ENCODE measurements at places on chromosomes 11 and 22.

DNA sequence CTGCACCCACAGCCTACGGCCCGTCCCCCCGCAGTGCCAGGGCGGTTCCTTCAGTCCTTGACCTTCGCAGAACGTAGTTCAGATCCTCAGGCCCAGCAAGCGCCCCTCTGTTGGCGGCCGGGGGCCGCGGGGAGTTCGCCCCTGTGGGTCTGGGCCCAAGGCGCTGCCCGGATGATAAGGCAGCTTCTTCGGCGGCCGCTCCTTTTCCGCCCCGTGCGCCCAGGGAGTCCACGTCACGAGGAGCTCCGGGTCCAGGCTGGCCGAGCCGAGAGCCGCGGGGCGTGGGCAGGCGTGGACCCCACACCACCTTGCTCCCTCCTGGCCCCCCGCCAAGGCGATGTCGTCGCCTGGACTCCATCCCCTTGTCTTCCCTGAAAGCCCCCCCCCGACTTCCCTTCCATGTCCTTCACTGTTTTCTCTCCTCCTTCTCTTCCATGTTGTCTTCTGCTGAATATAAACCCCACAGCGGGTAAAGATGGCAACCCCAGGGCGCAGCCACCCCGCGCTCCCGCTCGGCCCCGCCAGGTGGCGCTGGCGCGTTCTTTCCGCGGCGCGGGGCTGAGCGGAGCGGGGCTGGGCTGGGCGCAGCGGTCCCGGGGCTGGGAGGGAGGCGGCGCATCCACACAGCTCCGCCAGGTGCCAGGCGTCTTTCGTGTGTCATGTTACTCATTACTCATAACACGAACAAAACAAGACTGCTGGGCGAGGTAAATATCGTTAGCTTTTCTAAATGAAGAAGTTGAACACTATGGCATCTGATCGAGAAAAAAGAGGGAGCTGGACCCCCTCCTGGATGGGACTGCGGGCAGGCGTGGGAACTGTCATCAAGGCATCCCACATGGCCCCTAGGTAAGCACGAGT lies 321.0 kb downstream of the NTM start:
- peak; percentile 27 for DNase-seq

DNA sequence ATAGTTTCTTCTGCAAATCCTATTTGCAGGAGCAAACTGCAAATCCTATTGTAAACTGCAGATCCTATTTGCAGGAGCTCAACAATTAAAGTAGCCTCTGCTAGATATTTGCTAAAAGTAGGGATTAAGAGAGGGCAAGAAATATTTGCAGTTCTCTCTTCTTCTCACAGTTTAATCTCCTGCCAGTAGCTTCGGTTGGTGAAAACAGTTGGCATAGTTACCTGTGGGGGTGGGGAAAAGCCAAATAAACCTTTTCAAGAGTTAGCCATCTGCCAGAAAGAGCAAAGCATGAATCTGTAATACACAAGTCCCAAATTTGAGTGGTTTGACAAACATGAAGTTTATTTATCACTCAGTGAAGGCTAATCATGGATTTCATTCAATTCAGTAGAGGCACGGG lies 942.5 kb downstream of the JRKL start:
- DNase-seq, result no peak

- DNase-seq, result no peak
These were observed 719.6 kb downstream of the BRD1 start for GRCh38 chr22:49107961-49108530.

- peak; percentile 16 for DNase-seq
These were observed 14.2 kb downstream of the PEX26 start for GRCh38 chr22:18091916-18092526.

- no peak for DNase-seq
These were observed 179.4 kb downstream of the WNT11 start for GRCh38 chr11:76026862-76027261.

GRCh38 chr11:46391186-46391577 lies 394 bp downstream of the CHRM4 start:
- DNase-seq, result no peak

DNA sequence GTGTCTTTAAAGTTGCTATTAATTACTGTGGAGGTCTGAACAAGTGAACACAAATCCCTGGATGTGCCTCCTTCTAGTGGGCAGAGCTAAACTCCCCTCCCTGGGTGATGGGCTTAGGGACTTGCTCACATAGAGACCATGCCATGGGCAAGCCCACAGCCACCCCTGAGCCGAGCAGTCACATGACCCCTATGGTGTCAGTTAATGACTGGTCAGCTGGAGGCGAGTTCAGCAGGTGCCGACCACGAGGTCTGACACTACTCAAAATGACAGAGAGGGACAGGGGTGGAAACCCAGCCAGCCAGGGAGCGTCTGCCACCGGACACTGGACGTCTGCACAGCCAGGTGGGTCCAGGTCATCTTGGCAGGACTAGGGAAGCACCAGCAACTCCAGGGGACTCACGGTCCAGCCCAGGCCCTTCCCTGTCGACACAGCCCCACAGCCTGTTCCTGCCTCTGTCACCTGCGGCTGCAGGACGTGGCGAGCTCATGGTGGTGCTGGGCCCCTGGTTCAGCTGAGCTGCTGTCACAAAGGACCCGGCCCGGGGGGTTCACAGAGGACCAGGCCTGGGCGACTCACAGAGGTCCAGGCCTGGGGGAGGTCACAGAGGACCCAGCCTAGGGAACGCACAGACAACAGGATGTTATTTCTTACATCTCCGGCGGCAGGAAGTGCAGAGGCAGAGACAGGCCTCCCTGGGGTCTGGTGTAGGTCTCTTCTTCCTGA lies 135.0 kb downstream of the BRD1 start:
- DNase-seq, result no peak

DNA sequence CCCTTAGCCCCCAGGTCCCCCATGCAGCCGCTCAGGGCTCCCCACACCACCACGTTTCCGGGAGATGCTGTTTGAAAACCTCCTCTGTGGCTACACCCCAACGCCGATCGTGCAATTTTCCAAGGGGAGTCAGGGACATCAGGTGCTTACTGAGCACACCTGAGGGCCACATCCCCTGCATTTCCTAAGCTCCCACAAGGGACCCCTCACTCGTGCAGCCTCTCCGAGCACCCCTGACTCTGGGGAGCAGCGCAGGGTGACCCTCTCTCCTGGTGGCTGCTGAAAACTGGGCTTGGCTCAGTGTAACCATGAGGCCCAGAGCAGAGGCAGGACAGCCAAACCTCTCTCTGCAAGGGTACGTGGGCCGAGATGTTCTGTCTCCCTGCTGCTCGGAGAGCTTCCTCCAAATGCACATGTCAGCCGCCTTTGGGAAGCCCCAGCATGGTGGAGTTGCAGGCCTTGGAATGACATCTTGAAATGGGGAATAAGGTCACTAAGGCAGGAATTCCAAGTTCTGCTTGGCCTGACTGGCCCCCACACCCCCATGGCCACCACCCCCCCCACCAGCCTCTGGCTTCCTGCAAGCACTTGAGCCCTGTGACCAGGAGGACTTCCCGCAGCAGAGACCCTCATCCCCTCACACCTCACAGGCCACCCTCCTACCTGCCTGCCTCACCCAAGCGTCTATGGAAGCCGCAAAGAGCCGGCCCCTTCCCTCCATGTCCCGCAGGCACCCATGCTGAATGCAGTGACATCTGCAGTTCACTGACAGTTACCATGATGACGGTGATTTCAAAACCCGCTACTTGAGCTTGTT lies 257.4 kb downstream of the BRD1 start:
- DNase-seq, result no peak

- DNase-seq, result peak; percentile 63
These were observed 76.9 kb upstream of the TTLL12 start for GRCh38 chr22:43263645-43264514.

- DNase-seq, result peak; percentile 6
These were observed 14.1 kb downstream of the WT1 start for GRCh38 chr11:32420937-32421901.

- no peak for DNase-seq
These were observed 42.6 kb downstream of the AMBRA1 start for GRCh38 chr11:46551261-46551660.

DNA sequence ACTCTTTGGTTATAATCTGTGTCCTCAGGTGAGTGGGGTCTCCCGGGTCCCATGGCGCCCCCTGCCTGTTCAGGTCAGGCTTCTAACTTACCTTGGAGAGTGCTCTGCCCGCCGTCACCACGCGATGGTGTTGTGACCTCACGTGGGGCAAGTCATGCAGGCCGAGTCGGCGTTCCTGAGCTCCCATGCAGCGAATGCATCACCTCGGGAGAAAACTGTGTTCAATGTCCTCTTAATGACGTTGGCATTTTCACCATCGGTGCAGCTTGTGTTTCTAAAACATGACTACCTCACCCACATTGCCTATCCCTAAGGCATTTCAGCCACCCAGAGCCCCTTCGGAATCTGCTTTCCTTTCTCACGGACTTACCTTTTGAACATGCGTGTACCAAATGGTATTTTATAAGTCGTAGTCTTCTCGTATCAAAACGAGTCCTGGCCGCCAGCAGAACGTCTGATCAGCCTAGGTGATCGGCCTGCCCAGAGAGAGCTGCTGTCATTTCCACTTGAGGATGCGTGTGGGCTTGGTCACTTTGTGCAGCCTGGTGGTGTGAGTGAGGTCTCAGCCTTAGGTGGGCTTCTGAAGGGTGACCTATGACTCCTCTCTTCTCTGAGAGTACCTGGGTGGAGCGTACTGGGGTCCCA lies 64.8 kb downstream of the TBC1D22A start:
- DNase-seq, result no peak

GRCh38 chr22:33515795-33516194 lies 404.5 kb downstream of the LARGE1 start:
- DNase-seq, result no peak

DNA sequence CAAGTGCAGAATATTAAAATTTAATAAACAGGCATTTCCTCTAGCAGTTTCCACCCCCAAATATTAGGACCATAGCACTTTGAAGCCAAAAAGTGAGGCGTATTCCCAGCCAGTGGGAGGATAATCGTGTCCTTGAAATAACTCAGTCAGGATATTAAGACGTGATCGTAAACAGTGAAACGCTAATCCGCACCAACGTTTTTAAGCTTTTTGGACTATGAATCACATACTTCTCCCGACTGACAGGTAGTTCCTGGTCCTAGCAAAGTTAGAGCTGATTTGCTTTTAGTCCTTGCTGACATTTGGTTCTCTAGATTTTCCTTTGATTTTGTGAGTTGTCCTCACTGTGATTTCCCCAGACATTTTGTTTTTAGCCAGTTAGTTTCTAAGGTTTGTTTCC lies 197.1 kb upstream of the ARHGAP20 start:
- DNase-seq, result no peak

GRCh38 chr11:99716302-99716701 lies 695.6 kb downstream of the CNTN5 start:
- no peak for DNase-seq

DNA sequence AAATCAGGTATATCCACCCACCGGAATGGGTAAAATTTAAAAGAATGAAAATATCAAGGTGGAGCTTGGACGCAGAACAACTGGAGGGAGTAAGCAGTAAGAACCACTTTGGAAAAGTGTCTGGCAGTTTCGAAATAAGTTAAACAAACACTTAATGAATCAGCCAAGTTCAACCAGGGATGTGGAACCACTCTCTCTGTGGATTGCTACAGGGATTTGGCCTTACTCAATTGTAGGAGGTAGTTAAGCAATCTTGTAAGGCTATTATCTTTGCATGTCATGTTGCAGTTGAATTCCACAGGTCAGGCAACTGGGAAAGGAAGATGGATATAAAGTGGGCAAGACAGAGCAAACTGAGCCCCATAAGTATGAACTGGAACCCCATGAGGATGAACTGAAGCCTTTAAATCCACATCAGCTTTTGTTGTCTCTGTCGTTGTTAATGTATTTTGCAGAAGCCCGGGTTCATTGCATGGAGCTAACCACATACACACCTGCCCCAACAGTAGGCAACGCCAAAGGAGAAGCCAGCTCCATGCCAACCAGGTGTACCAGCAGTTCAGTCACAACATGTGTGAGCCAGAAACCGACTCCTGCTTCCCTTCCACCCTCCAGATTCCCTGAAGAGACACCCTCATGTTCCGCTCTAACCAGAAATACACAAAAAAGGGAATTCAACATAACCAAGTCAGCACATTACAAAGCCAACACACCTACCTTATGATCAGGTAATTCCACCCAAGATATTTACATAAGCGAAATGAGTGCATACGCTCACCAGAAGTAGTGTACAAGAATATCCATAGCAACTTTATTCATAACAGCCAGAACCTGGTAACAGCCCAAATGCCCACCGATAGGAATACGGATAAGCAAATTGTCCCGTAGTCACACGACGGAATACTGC lies 8.0 kb upstream of the SLC43A3 start:
- DNase-seq, result peak; percentile 93

GRCh38 chr22:39303892-39304671 lies 15.3 kb downstream of the RPL3 start:
- DNase-seq, result no peak

DNA sequence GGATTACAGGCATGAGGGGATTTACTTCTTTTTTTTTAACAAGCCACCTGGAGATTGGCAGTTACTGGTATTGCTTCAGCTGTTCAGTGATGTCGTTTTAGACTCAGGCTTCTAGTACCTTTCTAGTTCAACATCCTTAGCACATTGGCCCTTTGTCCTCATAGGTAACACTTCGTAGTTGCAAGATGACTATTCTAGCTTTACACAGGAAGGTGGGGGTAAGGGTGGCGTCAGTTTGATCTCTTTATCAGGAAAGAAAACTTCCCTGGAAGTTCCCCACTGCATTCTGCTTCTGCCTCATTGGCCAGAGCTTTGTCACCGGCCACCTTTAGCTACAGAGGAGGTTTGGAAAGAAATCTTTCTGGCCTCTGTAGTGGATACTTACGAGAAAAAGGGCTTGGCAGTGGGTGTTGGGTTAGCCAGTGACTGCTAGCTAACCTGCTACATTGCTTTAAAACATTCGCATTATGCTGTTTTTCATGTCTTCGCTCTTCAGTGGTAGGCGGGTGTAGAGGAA lies 40.7 kb downstream of the SFI1 start:
- DNase-seq, result no peak

GRCh38 chr11:85628771-85629341 lies 463 bp downstream of the TMEM126B start:
- DNase-seq, result no peak
